ENCODE measurements at places on chromosomes 16 and 17.

DNA sequence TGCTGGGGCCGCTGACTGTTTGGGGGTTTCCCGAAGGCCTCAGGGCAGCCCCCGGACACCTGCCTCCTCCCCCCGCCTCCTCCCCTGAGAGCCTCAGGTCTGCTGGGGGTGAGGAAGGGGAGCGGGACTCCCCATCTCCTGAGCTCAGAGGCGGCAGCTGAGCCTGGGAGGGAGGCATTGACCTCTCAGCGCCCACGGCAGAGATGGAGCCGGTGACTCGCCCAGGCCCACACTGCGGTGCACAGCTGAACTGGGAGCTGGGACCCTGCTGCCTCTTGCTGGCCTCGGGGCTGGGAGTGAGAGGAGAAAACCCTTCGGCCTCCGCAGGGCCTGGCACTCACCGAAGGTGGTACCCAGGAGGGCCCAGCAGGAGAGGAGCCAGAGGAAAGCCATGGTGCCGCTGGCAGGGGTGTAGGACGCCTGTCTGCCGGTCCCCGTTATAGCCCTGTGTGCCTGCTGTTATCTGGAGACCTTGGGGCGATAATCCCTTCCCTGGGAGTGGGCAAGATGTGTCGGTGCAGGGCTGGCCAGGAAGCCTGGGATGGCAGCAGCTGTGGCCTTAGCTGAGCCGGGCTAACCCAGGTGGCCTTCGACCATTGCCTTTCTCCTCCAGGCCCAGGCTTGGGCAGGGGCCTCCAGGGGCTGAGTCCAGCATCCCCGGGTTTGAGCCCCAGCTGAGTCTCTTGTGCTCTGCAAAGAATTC, at the start of gene CTRB2:
CTRB2 (minus strand) TSS at position 413 of the 703 bp plus-strand sequence; CDS start at position 393, 20 bp downstream.
- DNase-seq: no peak

DNA sequence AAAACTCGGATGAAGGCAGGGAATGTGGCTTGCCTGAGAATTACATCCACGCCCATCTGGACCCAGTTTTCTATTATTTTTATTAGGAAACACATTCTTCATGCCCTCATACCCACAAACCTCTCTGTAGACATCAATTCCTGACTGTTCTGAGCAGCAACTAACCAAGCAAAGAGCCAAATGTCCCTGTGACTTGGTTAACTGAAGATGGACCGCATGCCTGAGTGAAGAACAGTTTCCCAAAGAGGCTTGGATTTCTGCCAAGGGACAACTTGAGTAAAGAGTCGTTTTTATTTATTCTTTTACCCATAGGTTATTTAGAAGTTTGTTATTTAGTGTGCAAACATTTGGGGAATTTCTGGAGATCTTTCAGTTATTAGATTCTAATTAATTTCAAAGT, 259.8 kb downstream of the GRIN2A start:
- no peak for DNase-seq

GRCh38 chr16:1659031-1659430, 19.0 kb upstream of the JPT2 start:
- no peak for DNase-seq

DNA sequence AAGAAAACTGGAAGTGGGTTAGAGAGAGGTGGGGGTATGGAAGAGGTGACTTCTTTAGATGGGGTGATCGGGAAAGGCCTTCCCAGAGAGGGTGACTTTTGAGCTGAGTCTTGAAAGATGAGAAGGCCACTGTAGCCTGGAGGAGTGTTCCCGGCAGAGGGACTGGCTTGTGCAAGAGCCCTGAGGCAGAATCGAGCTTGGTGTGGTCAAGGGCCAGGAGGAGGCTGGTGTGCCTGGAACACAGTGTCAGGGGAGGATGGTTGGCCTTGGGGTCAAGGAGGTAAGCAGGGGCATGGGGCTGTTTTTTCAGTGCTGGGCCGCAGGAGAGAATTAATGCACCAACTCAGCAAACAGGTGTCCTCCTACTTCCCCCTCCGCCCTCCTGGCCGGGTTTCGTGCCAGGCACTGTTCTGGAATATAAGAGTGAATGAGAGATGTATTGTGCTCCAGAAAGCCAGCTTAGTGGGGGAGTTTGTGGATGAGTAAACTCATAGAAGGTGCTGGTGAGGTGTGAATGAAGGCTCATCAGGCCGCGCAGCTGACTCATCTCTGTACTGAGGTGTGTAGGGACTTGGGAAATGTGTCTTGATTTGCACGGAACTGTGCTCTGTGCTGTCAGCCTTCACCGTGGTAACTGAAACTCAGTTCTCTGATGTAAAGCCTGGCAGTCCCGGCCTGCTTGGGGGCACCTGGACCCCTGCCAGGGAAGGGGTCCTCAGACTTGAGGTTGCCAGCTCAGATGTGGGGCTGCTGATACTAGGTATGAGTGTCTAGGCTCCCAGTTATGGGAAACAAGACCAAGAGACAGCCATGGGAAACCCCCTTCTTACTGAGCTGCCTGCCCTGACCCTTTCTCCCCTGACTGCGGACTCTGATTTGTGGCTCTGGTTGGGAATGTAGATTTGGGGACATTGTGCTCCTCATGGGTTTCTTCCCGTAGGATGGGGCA, 15.3 kb downstream of the KSR1 start:
- DNase-seq: peak; percentile 48

GRCh38 chr16:49589544-49590031, 216.0 kb downstream of the C16orf78 start:
- no peak for DNase-seq

- DNase-seq: no peak
Observed at GRCh38 chr16:58318391-58318790, 23.6 kb upstream of the PRSS54 start.

- peak; percentile 27 for DNase-seq
Observed at GRCh38 chr17:40531051-40531991, 29.9 kb upstream of the TNS4 start.

GRCh38 chr16:48963306-48963705, 318.3 kb downstream of the CBLN1 start:
- DNase-seq: peak; percentile 72

DNA sequence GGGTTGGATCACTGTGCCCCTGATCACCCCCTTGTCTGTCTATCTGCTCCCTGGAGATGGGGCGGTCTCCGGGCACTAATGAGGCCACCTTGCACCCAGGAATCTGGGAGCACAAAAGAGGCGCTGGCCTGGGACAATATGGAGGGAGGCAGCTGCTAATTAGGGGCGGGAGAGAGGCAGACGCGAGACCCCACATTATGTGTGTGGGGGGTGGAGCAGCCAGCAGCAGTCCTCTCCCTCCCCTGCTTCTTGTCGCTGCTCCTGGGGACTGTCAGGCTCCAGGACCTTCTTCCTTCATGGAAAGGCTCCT, 324 bp upstream of the HCRT start:
- DNase-seq: no peak

DNA sequence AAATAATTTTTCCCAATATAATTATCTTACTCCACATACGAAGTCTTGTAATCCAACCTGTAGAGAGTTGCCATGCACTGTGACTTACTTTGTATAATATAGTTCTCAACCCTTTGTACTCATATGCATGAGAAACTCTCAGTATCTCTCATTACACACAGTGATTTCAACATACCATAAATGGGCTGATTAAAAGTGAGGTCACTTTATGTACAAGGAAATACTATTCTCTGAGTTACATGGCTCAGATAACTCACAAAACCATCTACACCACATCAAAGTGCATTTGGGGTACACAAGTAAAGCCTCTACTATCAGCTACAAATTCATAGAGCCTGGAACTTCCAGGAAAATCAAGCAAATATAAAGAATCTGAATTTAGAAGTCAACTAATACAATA, 27.9 kb downstream of the SLFN12 start:
- DNase-seq: no peak

- no peak for DNase-seq
Observed at GRCh38 chr16:8912793-8913192, 30.6 kb downstream of the LITAFD start.
